ENCODE measurements at places on chromosomes 12 and 14.

GRCh38 chr14:76936483-76936882 lies 92.0 kb downstream of the IRF2BPL start:
- DNase-seq = no peak

- DNase-seq = no peak
Observed at GRCh38 chr12:115051378-115051777, 367.4 kb upstream of the TBX3 start.

- no peak for DNase-seq
Observed at GRCh38 chr12:105341010-105341409, 10.5 kb downstream of the C12orf75 start.

DNA sequence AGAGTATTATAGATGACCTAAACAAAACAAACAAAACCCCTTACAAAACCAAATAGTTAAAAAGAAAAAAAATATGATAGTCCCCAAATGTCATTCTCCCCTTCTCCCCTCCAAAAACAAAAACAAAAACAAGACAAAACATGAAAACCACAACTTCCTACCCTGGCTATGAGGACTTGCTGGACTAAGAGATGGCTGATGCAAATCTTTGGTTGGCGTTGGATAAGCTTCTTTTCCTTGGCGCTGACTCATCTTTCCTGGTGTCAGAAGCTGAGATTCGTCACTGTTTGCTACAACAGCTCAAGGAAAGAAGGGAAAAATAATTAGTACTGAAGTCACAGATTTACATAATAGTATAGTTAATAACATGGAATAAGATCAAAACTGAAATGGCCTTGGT lies 102.5 kb upstream of the BBS10 start:
- no peak for DNase-seq

- DNase-seq = peak; percentile 38
Observed at GRCh38 chr14:90518941-90519256, 122.1 kb downstream of the CALM1 start.

DNA sequence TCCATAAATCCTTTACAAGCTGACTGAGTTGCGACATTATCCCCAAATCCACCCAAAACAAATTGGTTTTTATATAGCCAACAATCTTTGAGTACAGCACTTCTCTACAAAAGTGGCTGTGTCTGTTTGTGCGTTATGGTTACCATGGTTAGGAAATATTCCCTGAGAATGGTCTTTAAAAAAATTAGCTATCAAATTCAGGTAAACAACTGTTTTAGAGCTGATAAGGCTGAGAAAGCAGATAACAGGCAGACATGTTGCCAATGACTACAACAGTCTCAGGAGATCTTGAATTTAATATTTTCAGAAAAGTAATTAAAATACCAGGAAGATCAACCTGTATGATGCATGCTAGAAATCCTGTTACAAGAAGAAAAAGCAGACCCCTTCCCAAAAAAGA lies 248.0 kb downstream of the RASSF9 start:
- DNase-seq = no peak

GRCh38 chr12:103632554-103633216 lies 45.6 kb downstream of the STAB2 start:
- peak; percentile 38 for DNase-seq

- no peak for DNase-seq
Observed at GRCh38 chr14:82419933-82420332, 886.3 kb upstream of the SEL1L start.

- DNase-seq = no peak
Observed at GRCh38 chr12:79191391-79191790, 326.8 kb downstream of the SYT1 start.

DNA sequence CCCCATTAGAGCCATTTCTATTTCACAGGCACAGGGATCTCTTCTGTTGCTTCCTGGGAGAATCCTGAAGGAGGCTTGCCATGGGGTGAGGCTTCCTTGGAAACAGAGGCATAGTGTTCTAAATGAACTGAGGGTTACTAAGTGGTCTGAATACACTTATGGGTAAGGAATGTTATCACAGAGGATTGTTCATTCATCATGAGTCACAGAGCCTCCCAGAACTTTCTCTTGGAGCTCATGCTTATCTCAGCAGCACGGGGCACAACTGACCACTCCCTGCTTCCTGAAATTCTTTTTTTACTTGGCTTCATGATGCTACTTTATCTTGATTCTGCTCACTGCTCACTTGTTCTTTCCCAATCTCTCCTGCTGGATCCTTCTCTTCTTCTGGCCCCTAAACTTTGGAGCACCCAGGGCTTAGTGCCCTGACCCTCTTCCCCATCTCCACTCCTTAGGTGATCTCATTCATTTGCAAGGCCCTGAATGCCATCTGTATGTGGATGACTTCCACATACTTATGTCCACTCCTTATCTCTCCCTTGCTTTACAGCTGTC lies 57.9 kb downstream of the ANO6 start:
- DNase-seq = no peak

GRCh38 chr12:48160807-48161206 lies 3.5 kb upstream of the ASB8 start:
- DNase-seq = no peak

DNA sequence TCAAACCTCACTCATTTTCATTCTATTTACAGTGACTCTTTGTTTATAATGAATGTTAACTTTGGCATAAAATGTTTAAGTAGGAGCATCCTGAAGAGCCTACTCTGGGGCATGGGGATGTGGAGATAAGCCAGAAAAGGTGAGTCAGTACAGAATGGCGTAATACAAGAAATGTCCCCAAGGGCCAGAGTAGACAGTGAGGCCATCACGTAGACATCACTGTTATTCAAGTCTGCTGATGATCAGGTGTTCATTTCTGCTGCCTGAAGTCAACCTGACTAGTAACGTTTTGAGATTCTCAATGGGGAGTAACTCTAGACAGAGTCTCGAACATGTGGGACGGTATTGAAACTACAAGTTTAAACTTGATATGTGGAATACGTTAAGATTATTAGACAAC lies 47.6 kb upstream of the PKP2 start:
- no peak for DNase-seq

- no peak for DNase-seq
Observed at GRCh38 chr14:91361233-91361811, 56.3 kb downstream of the CCDC88C start.

DNA sequence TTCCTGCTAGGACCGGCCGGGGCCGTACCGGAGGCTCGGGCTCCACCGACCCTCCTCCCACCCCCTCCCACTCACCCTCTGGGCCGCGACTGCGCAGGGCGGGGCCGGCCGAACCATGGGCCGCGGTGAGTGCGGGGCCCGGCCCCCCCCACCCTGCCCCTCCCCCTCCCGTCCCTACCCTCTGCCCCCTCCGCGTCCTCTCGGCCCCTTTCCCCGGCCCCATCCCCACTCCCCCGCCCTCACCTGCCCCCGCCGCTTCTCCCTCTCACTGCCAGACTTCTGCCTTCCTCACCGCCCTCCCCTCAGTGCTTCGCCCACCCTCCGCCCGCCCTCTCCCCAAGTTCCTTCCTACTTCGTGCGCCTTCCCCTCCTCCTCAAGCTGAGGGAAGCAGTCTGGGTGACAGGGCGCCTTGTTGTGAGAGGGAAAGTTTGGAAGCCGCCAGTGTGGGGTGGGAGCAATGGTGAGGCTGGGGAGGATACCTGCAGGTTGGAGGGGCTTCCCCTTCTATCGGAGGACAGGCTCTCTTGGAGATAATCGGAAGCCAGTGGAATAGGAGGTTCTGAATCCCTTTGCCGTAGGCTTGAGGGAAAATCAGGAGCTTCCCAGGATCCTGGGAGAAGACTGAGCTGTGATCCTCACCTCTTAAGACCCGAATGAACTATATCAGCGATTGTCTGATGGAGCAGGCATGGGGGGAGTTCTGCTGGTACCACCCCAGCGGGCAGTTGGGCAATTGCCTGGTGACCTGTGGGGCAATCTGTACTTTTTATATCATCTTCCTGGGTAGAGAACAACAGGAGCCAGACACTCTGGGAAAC lies 472 bp downstream of the MBD6 start:
- DNase-seq = no peak

DNA sequence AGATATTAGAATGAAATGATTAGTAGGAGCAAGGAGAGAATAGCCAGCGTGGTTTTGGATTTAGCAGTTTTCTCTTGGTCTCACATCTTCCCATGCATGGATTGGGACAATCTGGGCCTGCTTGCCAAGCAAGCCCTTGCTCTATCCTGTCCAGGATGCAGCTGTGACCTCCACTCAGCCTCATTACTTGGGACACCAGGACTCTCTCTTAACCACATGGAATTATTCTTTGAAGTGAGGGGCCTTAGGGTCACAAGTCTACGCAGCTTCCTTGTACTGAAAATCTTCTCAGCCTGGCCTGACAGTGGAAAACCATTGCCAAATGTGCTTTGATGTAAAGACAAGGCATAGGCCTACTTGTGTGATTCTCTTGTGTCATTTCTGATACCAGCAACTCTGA lies 28.0 kb upstream of the DCN start:
- DNase-seq = no peak

DNA sequence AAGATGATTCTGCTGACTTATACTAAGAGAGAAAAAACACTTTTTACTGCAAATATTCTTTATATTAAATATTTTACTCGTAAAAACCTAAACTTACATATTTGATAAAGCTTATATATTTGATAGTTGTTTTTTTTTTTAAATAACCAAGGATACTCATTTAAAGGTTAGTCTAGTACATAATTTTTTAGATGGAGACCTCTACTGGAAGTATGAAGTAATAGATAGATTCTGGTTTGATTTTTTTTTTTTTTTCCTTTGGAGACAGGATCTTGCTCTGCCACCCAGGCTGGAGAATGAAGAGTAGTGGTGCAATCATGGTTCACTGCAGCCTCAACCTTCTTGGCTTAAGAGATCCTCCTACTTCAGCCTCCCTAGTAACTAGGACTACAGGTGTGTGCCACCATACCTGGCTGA lies 16.4 kb downstream of the ARID2 start:
- DNase-seq = no peak

GRCh38 chr12:130124106-130124505 lies 38.2 kb upstream of the FZD10 start:
- DNase-seq = no peak

DNA sequence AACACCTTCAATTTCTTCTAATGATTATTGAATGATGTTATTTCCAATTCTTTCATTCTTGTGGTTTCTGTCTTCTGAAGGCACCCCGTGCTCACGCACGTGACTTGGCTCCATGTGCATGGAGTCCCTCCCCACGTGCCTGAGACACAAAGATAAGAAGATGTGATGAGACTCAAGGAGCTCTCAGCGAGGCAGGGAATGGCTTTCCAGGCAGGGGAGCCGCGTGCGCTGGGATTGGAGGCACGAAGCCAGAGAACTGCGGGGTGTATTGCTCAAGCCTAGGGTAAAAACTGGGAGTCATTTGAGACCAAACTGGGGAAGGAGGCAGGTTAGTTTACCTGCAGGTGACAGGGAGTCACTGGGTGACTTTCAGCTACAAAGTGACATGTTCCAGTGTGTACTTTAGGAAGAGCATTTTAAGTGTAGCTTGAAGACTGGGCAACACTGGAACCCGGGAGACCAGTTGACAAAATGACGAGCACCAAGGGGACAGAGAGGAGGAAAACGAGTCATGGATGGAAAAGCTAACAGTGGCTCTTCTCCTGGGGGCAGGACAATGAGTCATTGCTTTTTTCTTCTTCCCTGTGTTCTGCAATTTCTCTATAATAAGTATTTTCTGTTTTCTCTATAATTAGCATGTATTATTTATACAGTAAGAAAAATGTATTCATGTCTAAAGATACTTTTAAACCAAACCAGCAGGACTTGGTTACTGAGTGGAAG lies 311.7 kb upstream of the FKBP4 start:
- no peak for DNase-seq

DNA sequence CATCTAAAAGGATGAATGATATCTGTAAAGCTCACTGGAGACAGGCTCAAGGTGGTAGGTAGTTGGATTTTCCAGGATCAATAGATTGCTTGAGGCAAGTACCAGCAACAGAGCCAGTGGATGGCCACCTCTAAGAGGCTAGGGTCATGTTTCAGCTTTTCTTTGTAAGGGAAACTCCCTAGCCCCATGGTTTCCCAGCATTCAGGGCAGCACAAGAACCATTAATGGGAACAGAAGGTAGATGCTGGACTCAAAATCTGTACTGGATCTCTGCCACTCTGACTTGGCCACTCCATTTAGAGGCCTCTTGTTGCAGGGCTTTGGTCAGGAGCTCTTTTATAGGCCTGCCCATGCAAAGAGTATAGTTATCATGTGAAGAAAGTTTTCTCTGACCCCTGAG lies 76.1 kb upstream of the DYRK2 start:
- DNase-seq = no peak

DNA sequence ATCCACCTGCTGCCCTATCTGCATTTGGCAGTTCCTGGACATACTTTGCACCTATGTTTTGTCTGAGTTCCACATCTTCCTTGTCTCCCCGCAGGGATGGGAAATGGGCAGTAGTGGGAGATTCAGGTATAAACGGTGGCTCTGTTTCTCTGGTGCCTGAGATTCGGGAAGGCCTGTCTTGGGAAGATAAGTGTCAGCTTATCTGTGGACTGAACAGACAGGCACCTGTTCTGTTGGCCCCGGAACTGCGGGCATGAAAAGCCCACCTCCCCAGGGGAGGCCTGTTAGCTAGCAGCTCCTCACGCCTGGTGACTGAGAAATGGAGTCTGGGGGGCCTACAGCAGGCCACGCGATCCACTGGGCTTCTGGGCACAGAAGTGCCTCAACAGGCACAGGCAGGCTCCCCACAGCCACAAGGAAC lies 5.8 kb downstream of the PHB2 start:
- no peak for DNase-seq

DNA sequence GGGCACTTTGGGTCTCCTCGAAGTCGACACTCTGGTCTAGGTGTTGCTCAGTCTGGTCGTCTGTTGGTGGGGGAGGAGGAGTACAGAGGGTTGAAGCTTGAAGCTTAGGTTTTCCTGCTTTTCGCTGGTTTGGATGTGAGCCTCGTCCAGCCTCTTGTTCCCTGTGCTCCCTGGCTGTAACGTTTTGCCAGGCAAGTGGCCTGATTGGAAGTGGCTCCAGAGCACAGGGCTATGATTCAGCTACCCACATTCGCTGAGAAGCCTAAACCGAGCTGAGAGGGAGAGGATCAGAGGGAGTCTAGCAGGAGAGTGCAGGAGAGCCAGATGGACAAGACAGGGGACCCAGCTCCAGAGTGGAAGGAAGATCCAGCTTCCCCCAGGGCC lies 6.1 kb downstream of the HOXC10 start:
- no peak for DNase-seq

GRCh38 chr14:64639340-64639821 lies 64.8 kb upstream of the PLEKHG3 start:
- no peak for DNase-seq

GRCh38 chr12:3294481-3294911 lies 196.5 kb upstream of the PRMT8 start:
- peak; percentile 62 for DNase-seq

DNA sequence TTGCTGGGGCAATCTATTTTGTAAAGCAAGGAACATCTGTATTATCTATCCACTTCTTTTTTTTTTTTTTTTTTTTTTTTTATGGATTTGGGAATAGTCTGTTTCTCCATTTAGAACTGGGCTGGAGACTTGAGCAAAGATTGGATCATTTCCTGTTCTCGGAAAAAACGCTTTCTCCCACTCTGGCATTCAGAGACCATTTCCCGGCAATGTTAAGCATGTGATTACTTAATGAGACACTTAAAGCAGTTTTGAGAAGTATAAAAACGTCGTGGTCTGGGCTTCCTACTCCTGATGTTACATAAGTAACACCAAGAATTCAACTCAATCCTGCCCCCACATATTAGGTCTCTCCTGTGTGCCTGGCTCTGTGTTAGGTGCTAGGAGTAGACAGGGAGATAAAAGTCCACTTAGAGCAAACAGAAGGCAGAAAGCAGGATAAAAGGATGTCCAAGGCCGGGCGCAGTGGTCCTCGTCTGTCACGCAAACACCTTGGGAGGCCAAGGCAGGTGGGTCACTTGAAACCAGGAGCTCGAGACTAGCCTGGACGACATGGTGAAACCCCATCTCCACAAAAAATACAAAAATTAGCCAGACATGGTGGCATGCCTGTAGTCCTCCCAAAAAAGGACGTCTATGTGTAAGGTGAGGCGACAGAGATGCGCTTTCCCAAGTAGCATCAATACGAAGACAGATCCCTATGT lies 152.1 kb upstream of the GSC start:
- no peak for DNase-seq
